Posterior cingulate gyrus (tissue), 11 donors: ENCODE measurements at places on chromosomes 6 and 20.

GRCh38 chr6:16199804-16200203 is 38.6 kb upstream of the GMPR start:
- no peak for DNase-seq

DNA sequence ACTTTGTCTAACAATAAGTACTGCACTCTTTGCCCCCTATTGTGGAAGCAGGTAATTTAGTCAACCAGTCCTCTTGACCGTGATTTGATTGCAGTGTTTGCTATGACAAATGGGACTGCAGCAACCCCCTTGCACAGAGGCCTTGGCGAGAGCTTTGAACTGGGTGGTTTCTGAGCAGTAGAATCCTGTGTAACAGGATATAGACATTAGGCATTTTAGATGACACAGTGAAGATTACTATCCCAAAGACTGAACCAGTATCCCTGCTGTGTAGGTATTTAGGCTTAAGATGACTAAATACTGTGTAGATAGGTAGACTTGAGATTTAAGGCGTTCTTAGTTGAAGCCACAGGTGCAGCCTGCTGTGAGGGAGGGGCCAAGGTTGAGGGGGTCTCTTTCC is 9.9 kb downstream of the DNMT3B start:
- no peak for DNase-seq

DNA sequence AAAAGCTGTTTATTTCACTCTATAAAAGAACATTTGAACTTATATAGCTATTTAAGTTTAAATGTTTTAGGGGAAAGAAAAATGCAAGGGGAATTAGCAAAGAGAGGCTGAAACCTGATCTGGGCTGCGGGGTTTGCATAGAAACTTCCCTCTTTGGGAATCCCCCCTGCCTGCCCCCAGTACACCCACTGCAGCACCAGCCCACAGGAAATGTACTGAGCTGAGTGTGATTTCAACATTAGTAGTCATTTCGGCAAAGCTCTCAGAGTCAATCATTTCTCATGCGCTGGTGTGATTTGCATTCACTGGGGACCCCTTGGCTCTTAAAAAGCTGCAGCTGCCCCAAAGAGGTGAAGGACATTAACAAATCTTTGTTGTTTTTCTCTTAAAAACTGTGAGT is 859.4 kb downstream of the MAFB start:
- DNase-seq = no peak

DNA sequence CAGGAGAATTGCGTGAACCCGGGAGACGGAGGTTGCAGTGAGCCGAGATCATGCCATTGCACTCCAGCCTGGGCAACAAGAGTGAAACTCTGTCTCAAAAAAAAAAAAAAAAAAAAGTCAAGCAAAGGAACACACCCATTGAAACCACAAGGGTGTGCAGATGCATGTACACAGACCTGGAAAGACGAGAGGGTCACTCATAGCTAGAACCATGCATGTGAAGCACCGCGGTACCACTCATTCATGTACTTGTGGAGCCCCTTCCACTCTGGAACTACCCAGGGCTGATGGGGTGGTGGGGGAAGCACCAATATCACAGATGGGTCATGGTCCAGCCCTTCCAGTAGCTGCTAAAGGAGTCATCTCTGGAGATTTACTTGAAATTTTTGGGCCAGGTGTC is 7.4 kb upstream of the TJAP1 start:
- DNase-seq = no peak

GRCh38 chr6:49570474-49571079 is 20.1 kb downstream of the C6orf141 start:
- no peak for DNase-seq

- DNase-seq = no peak
Measured at GRCh38 chr20:37202267-37202943, 23.1 kb upstream of the MROH8 start.

DNA sequence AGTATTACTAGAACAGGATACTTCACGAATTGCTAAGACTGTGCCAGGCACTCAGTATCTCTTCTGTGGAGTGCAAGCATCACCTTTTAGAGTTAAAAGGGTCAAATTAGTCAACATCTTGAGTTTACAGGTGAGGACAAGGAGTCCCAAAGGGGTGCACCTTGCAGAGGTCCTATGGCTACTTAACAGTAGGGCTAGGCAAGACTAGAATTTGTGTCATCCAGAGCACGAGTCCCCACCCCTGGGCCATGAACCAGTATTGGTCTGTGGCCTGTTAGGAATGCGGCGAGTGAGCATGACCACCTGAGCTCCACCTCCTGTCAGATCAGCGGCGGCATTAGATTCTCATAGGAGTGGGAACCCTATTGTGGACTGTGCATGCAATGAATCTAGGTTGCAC is 10.5 kb upstream of the DSTN start:
- no peak for DNase-seq

GRCh38 chr20:14745830-14746229 is 408.4 kb upstream of the FLRT3 start:
- DNase-seq = no peak

- DNase-seq = no peak
Measured at GRCh38 chr6:28282926-28283325, 1.6 kb downstream of the PGBD1 start.

DNA sequence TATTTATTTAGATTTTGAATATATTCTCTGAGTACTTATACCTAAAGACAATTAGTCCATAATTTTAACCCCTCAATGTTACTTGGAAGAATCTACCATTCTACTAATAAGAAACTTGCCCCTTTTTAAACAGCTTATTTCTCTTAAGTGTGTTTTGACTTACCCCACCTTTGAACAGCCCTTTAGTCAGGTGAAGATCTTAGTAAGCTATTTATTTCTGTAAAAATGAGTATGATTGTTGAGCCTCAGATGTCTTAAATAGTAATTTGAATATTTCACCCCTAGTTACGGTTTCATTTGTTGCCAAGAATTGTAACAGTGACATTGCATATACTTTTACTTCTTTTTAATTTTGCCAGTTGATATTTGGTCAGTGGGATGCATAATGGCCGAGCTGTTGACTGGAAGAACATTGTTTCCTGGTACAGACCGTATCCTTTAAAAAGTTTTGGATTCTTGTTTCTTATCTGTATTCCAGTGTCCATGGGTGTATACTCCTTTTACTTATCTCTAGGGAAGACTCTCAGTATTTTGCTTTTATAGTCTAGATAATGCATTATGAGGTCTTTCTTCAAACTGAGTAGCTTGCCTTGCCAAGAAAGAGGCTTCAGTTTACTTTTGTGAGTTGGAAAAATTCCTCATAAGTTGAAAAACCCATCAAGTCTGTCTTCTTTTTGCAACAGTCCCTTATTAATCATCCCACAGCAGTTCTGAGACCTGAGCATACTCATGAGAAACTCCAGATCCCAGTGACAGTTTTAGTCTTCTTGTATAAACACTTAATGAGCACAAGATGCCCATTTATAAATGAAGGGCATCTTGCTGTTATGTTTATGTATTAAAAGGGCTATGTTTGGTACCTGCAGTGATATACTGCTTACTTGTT is 48.8 kb downstream of the MAPK14 start:
- DNase-seq = no peak

DNA sequence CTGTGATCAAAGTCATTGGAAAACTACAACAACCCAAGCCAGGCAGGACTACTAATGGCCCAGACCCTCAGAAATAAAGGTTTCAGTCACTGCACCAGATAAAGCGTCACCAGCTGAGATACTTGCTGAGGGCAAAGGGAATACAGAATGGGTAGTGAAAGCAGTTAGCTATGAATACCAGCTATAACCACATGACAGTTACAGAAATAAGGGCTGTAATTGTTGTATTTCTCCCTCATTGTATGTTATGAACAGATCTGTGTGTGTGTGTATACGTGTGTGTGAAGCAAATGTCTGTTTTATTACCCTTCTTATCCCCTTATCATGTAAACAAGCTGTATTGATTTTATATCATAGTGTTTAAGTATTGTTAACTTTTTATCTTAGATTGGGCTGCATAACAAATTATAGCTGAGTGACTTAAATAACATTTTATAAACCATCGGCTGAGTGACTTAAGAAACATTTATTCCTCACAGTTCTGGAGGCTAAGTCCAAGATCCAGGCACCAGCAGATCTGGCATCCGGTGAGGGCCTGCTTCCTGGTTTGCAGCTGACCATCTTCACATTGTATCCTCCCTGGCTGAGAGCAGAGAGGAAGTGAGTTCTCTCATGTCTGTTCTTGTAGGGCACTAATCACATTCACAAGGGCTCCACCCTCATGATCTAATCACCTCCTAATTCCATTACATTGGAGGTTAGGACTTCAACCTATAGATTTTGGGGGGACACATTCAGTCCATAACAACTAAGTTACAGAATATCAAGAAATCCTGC is 46.0 kb upstream of the VSX1 start:
- DNase-seq = no peak

DNA sequence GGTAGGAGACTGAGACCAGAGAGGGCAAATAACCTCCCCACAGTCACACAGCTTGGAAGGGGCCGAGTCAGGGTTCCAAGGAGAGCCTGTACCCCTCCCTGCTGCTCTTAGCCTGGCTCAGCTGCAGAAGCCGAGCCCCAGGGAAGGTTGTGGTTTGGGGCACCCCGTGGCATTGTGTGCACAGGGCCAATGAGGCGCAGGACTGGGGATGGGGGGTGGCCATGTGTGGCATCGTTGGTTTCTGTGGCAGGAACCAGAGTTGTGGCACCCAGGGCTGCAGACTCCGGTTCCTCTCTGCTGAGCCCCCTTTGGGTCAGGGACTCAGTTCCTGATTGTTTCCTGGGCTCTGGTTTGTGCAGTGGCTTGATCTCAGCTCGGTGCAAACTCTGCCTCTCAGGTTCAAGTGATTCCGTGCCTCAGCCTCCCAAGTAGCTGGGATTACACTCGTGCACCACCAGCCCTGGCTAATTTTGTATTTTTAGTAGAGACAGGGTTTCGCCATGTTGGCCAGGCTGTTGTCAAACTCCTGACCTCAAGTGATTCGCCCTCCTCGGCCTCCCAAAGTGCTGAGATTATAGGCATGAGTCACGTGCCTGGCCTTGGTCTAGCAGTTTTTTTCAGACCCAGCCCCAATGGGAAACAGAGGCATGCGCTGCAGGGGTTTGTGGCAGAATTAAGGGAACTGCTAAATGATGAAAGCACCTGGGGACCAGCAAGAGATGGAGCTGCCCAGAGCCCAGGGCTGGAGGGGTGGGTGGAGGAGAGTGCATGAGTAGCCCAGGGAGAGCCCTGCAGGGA is 221.0 kb upstream of the SULF2 start:
- no peak for DNase-seq

GRCh38 chr6:110357664-110358552 is at the start of gene METTL24:
Gene METTL24 (minus strand): TSS chr6:110358349. CDS start chr6:110358272, 77 bp downstream.
- no peak for DNase-seq

DNA sequence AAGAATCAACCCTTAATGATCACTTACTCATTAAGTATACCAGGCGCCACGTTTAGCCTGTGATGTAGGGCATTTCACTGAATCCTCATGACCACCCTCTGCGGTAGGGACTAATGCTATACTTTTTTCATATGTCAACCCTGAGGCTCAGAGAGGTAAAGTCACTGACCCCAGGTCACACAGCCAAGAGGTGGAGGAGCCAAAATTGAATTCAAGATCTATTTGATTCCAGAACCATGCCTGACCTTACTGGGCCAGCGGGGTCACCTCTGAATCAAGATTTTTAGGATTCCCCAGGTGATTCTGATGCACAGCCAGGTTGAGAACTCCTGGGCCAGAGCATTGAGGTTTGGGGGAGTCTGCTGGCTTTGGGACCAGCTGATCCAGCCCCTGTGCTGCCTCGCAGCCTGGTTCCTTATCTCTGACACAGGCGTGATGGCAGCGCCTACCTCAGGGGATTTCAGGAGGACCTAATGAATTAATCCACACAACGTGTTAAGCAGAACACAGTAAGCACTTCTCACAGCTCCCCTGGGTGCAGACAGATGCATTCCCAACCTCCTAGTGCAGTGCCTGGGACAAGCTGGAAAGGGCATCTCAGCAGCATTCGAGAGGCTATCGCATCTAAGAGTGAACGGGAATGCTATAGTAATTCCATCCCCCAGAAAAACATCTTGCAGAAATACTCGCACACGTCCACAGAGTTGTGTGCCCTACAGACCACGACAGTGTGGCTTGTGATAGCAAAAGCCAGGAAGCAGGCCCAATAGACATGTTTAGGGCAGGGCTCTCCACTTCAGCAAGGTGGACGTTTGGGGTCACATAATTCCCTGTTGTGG is 101.4 kb upstream of the PTPN1 start:
- no peak for DNase-seq

GRCh38 chr6:31683591-31683990 is 2.7 kb upstream of the LY6G5C start:
- no peak for DNase-seq

GRCh38 chr6:11380969-11381744 is 148.7 kb upstream of the NEDD9 start:
- no peak for DNase-seq

DNA sequence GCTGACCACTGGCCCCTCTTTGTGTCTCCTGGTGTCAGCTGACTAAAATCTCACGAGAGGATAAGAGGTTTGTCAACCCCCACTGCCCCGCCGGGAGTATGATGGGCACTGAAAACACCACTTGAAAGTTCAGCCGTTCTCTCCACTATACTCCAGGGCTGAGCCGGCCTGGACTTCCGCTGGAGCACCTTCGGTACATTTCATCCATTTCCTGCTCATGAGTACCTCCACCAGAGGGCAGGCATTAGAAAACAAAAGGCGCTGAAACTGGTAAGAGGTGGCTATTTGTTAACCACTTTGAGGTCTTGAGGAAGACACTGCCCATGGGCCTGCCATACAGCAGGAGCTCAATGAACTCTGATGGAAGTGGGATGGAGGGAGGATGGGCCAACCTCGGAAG is 17.9 kb upstream of the ANKRD60 start:
- no peak for DNase-seq

GRCh38 chr20:9616455-9616805 is 102.0 kb downstream of the LAMP5 start:
- no peak for DNase-seq

DNA sequence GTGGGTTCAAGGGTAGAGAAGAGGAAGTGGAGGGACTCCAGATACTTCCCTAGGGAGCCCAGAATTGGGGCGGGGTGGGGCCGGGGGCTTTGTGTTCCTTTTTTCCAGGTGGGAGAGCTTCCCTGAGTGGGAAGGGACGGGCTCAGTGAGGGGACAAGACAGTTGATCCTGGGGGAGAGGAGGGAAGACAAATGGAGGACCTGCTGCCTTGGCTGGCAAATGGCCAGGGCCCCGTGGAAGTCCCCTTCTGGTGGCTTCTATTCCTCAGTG is 2.6 kb downstream of the CTSZ start:
- peak; percentile 36 for DNase-seq

DNA sequence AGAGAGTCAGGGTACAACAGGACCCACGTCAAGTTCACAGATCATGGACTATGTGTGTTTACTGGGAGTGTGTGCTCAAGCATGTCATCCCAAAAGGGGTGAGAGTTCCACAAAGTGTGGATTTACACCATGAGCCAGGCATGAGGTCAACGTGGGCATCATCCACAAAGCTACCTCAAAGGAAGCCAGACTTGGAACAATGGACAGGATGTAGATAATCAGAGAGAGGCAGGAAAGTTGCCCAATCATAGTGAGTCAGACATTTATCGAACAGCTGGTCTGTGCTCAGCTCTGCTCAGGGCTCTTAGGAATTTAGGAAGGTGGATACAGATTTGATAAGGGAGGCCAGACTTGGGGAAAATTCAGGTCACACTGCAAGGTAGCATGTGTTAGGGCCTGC is 317.2 kb upstream of the CDYL start:
- DNase-seq = no peak

GRCh38 chr6:292506-293192 is 362 bp downstream of the DUSP22 start:
- no peak for DNase-seq
